Stomach (tissue), 19 donors: ENCODE measurements at places on chromosomes 5 and 9. TPM values are rescaled to one million over a fixed set of nuclear protein-coding genes. Genes with fewer than 3 reads are reported as not detected.
A peak's percentile ranks its signal among the peaks of the same experiment; 100 is the strongest.

PCDHGA8 gene
- polyA plus RNA-seq = 0.08 TPM

PLPPR1 gene
- polyA plus RNA-seq = 0.13 TPM

SETX gene
- 8.4 TPM for polyA plus RNA-seq

DAB2 gene
- polyA plus RNA-seq = 19.9 TPM

AHRR gene
- polyA plus RNA-seq = 0.93 TPM

CLIC3 gene
- polyA plus RNA-seq = 70.9 TPM

ABLIM3 gene
- polyA plus RNA-seq = 11.8 TPM

DNA sequence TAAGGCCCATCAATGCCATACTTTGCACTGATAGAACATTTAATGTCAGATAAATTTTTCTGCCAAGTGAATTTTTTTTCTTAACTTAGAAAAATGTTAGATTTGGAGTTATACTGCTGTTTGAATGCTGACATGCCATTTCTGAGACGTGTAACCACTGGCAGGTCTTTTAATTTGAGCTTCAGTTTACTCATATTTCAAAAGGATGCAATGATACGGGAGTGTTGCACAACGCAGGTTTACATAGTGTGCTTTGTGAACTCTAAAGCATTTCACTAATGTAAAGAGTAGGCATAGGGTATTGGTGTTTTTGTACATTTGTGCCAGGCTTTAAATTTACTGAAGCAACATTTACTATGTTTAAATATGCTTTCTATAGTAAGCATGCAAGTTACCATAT, 4.2 kb downstream of the ZBTB43 start:
- DNase-seq = no peak

DNA sequence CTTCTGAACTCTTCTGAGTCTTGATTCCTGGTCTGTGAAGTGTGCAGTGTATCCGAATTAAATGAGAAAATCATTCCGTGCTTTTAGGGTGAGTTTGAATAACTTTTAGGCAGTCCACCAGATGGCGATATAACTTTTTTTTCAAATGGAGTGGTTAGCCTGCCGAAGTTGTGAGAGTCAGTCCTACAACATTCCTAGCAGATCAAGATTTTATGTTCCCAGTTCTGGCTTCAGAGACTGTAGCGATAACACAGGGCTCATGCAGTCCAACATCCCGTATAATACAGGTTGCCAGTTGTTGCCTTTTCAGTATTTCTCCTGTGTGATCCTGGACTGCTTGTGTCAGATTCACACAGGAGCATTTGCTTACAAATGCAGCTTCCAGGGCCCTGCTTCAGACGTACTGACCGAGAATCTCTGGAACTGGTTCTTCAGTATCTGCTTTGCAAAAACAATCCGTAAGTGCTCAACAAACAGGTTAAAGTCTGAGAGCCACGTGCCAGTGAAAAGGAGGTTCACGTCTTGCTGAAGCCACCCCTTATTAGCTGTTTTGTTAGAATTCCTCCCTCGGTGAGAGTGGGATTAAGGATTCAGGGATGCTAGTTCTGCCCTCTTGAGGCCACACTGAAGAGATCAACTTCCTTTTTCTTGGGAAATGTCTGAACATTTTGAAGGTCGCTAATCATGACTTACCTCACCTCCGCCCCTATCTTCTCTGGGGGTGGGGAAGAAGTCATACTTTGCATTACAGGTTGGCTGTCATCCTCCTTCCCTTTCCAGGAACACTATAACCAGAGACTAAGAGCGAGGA, 22.8 kb downstream of the SMIM3 start:
- DNase-seq = peak; percentile 86

DNA sequence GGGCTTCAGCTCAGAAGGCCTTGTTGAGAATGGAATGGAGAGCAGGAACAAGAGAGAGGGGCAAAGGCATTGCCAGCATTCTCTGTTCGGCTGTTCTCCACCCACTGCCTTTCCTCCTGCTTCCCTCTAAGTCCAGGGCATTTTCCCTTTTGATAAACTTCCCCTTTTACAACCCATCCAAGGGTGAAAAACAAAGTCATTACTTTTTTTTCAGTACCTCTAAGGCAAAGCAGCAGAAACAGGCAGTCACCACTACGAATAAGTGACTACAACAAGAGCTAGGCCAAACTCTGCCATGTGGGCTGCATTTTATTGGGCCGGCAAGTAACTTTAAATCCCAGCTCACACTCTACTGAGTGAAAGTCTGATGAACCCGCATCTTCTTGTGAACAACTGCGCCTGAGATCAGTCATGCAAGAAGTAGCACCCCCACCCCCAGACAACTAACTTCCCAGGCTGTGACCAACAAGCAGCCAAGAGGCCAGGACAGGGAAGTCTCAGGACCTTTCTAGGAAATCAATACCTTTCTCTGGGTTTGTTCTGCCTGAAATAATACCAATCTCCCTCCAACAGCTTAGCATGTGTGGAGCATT, 13.1 kb downstream of the IL7R start:
- DNase-seq = no peak

DNA sequence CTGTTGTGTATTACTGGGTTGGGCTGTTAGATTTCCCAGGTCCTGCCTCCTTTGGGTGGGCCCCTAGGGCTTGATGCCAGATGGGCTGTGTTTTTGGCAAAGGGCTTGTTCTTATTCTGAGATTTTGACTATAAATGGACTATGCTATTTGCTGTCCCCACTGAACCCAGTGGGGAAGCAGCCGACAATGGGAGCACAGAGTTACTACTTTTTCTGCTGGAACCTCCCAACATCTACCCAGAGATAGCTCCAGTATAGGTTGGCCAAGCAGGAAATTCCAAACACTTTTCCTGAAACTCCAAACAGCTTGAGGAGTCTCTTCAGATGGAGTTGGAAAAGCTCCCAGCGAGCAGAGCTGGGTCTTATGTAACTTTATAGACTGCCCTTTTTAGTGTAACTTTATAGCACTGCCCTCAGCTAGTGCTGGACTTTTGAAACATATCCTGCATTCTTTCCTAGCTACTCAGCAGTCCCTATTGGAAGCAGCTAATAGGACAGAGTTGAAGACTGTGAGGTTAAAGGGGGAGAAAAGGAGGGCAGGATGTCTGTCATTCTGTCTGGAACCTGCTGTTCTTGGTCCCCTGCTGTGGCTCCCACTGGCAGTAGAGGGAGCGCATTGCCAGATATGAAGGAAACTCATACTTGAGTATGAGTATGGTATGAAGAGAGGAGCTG, 21.0 kb downstream of the RUSC2 start:
- peak; percentile 51 for DNase-seq

DNA sequence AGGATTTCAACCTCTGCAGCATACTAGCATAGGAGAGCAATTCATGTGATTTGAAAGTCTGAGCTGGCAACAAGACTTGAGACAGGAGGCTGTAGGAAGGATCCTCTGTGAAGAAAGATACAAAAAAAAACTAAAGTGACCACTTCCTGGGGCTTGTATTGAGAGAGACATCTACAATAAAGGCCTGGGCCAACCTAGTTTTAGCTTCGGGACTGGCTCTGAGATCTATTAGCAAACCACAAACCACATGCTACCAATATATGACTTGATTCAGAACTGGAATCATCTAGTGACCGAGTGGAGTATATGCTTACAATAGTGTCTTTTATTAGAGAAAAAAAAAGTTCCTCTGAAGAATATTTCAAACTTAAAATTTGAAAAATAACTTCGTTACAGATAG, 1448.9 kb upstream of the CDH6 start:
- DNase-seq = no peak

- no peak for DNase-seq
These were observed 2257.5 kb upstream of the C9orf72 start for GRCh38 chr9:29830821-29831220.

GRCh38 chr5:57452885-57453284, 29.7 kb downstream of the ACTBL2 start:
- DNase-seq = no peak

DNA sequence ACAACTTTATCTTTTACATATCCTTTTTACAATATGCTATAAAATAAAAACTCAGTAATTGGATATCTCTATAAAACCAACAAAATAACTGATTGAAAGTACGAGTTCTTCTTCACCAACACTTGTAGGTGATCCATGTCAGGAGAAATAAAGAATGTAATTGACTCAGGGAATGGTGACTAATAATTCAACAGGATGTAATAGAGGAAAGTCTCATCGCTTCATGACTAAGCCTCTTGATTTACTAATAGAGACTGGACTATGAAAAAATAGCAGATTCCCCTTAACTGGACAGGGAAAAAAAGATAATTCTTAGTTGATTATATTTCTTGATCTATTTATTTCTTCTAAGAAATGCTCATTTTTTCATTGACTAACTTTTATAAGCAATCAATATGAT, 507.7 kb upstream of the PTGER4 start:
- no peak for DNase-seq

DNA sequence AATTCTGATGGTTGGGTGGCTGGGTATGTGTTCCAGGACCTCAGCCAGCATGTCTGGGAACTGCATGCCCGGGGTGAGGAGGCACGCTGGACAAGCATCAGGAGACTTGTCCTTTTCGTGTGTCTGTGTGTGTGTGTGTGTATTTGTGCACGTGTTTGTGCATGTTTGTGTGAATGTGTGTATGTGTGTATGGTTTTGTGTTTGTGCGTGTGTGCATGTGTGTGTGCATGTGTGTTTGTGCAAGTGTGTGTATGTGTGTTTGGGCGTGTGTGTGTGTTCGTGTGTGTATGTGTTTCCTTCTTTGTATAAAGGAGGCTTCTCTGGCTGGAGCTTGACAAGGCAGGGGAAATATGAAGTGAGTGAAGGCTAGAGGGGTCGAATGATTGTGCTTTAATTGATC, 491.5 kb downstream of the IRX1 start:
- DNase-seq = no peak

- peak; percentile 81 for DNase-seq
These were observed 78.2 kb downstream of the GCNT1 start for GRCh38 chr9:76537150-76537646.

- no peak for DNase-seq
These were observed 73.4 kb downstream of the NFIB start for GRCh38 chr9:14240537-14240936.

- DNase-seq = no peak
These were observed 65.2 kb downstream of the TMC1 start for GRCh38 chr9:72586388-72587130.

DNA sequence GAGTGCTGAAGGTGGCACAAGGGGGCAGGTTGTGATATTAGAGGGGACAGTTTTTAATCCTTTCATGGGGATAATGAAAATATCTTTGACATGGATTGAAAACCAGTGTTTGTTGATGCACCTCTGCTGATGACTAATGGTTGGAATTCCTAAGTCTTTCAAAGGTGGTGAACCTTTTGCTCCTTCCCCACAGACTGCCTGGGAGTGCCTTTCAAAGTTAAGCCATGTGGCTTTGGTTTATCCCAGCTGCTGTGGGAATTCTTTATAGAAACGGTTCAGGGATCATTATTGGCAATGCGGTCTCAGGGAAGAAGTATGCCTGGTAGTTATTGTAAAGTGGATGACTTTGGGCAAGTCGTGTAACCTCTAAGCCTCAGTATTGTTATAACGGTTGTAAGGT, 45.7 kb downstream of the PIP5K1B start:
- DNase-seq = no peak

GRCh38 chr5:22044229-22044628, 808.9 kb downstream of the CDH12 start:
- no peak for DNase-seq

DNA sequence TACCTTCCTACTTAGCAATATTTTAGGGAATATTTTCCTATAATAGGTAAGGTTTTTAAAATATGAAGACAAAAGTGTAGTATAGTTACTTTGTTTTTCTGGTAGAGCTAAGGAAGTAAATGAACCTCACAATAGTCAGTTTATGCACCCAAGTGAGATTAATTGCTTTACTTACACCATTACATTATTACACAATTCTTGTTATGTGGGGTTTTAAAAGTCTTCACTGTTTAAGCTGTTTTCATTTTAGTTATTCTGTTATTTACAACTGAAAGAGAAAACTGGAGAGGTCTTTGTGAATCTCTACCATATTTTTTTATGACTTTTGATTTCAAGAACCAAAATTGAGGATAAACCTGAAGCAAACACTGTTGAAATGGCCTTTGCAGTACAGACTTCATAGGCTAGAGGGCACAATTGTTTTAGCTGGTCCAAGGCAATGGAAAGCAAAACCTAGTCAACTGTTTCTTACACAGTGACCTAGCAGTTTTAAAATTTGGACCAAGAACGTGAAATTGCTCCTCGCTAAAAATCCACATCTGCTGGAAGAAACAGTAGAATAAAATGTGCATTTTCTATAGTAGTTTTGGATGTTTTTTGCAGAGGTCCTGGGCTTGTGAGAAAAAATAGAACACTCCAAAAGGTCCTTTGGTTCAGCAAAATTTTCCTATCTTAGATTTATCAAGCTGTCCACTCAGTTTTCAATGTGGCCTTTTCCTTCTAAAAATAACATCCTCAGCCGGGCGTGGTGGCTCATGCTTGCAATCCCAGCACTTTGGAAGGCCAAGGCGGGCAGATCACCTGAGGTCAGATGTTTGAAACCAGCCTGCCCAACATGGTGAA, 66.4 kb upstream of the FER start:
- DNase-seq = no peak

DNA sequence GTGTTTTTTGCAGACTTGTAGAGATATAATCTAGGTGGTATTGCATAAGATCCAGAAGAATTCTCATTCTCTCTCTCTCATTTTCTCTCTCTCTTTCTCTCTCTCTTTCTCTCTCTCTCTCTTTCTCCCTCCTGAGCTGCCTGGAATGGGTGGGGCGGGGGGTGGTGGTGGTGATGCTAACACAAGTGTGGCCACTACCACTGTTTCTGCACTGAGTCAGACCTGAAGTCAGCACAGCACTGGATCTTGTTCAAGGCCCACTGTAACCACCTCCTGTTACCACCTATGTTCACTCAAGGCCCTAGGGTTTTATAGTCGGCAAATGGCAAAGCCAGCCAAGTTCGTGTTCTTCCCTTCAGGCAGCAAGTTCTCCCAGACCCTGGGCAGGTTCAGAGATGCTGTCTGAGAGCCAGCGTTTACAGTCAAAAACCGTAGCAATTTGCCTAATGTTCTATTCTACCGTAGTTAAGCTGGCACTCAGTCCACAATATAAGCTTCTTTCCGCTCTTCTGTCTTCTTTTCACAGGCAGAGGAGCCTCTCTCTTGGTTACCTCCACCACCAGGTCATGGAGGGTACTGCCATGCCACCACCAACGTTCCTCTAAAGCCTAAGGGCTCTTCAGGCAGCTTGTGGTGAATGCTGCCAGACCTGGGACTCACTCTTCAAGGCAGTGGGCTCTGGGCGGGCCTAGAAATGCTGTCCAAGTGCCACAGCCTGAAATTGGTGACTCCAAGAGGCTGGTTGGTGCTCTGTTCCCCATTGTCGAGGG, 235.7 kb upstream of the PRR16 start:
- DNase-seq = no peak

- no peak for DNase-seq
These were observed 52.4 kb downstream of the DMRT2 start for GRCh38 chr9:1102642-1102970.

GRCh38 chr9:120291050-120291449, 288.9 kb downstream of the CDK5RAP2 start:
- DNase-seq = no peak

- DNase-seq = no peak
These were observed 23.1 kb upstream of the CFAP157 start for GRCh38 chr9:127683723-127684122.

DNA sequence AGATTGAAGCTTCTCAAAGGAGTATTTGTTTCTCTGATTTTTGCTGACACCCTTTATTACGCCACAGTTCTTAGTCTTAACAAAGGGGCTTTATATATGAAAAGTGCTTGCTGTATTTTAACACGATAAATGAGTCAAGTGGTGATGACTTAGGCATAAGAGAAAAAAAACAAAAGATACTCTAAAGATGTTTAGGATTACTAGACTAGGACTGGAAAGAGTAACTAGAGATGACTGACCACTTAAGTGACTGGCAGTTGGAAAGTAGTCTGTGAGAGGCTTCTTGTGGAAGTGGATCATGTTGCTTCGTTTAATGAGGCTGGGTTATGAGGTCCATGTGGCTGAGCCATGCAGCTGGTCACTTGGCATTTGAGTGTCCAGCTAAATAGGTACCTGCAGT, 69.4 kb upstream of the ACTBL2 start:
- no peak for DNase-seq
